ENCODE measurements at places on chromosomes 5 and 9.

DNA sequence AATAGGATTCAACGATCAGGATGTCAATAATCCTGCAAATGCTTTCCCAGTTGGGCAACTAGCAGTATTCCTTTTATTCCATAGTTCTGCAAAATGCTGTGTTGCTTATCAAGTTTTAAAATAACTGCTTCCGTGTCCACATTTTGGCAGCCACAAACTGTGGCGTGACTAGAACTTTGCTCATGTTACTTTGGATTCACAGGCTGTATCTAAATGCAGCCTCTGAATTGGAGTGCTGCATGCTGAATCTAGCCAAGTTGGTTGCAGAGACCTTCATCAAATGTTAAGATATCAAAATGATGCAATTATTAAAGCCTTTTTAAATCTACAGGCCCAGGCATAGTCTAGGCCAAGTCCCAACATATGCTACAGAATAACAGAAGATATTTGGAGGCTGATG, 249.2 kb downstream of the NR2F1-AS1 start:
- no peak for DNase-seq

DNA sequence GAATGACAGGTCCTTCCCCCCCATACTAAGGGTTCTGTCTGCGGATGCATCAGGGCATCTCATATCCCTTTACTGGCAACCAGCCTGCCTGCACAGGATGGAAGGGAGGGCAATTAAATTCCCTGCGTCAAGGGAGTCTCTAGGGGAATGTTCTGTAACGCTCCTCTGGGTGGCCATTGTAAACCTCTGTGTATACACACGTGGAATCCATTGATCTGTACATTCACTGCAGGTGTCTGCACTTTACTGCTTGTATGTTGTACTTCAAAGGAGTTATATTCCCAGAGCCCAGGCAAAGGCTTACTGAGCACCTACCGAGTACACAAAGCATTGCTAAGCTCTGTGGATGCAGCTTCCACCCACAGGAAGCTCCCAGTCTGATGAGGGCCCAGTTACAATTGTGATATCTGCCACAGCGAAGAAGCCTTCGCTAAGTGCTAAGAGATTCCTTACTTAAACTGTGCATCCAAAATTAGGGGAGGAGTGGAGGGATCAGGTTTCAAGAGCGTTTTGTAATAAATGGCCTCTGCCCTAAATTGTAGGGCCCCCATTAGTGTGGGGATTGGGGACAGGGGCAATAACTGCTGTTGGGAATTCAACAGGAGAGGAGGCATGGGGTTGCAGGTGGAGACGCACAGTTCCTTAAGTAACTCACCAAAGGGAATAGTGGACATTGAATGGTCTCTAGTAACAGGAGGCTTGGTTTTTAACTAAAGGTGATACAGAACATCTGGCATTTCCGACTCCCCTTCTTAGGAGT, 1.5 kb upstream of the RETREG1 start:
- no peak for DNase-seq

DNA sequence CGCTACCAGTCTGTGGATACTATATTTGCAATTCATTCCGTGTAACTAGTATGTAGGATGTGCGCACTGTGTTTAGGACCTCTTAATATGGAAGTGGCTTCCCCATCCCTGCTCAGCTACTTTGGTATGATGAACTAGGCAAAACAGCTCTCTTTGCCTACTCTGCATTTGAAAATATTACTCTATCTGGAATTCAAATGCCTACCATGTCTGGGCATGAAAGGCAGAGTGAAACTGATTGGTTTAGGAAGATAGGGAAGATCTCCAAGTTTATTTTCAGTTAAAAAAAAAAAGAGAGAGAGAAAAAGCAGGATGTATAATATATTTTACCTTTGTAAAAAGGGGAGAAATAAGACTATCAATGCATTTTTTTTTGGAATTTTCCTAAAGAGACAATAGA, 74.1 kb upstream of the ELL2 start:
- no peak for DNase-seq

- no peak for DNase-seq
Observed at GRCh38 chr5:115758356-115758755, 58.1 kb downstream of the CDO1 start.

- no peak for DNase-seq
Observed at GRCh38 chr5:167965710-167966109, 325.7 kb upstream of the WWC1 start.

GRCh38 chr5:171627936-171628632, 157.5 kb upstream of the SMIM23 start:
- no peak for DNase-seq

GRCh38 chr9:127451858-127452656, 747 bp downstream of the LRSAM1 start:
- DNase-seq, result peak; percentile 10

GRCh38 chr9:92739346-92739970, 25.2 kb downstream of the BICD2 start:
- DNase-seq, result no peak

GRCh38 chr5:38563624-38564023, 7.2 kb upstream of the LIFR start:
- no peak for DNase-seq

DNA sequence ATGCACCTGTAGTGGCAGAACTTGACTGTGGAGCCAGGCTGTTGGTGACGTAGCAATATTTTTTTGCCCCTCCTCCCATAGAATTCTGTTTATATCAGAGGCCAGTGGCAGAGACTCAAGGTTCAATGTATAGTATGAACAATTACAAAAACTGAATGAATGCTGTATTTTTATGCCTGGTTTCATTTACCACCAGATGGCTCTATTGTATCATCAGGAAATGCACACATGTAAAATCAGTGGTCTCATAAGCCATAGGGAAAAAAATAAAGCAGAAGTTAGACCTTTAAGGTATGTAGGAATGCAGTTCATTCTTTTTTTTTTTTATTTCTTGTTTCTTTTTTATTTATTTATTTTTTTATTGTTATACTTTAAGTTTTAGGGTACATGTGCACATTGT, 43.6 kb downstream of the CCDC192 start:
- DNase-seq, result no peak

DNA sequence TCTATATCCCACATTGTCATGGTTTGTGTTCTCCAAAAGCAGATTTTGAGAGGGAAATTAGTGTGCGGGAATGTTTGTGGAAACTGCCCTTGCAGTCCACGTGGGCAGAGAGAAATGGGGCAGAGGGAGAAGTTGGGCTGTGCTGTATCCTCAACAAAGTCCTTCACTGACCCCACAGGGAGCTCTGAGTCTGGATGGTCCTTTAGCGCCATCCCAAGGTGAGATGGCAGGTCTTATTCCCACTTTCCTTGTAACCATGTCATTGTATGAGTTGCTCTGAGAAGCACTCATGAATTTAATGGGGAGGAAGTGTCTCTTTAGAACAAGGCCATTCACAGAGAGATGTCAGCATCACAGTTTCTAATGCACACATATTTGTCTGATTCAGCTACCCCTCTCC, 127.1 kb downstream of the ANKRD18B start:
- no peak for DNase-seq

DNA sequence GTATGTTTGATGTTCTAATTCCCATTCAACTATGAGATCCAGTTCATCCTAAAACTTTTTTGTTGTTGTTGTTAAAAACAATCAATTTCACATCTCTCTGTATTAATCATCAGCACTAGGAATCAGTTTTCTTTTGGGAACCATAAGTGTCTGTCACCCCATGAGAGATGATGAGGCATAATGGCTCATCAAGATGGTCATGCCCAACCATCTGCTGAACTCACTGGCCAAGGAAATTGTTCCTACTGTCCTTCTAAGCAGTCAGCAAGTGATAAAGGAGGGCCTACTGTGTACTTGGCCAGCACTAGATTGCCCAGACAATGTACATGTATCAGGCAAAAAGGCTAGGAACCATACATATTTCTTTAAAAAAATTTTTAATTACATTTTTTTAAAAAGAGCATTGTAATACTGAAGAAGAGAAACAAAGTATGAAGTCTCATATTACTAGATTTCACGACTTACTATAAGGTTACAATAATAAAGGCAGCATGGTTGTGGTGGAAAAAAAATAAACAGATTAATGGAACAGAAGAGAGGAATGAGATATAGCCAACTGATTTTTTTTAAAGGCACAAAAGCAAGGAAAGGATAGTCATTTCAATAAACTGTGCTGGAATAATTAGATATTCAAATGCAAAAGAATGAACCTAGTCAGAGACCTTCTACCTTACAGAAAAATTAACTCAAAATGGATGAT, 458.3 kb downstream of the SPOCK1 start:
- DNase-seq, result no peak

DNA sequence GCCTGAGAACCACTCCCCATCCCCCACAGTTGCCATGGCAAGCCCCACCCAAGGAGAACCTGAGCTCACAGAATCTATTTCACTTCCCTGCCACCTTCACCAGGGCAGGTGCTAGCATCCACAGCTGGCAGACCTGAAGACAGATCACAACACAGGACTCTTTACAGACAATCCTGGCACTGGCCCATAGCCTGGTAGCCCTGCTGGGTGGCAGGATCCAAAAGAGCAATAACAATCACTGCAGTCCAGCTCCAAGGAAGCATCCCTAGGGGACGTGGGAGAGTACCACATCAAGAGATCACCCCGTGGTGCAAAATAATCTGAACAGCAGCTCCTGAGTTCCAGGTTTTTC, 463.2 kb upstream of the PIK3R1 start:
- no peak for DNase-seq

DNA sequence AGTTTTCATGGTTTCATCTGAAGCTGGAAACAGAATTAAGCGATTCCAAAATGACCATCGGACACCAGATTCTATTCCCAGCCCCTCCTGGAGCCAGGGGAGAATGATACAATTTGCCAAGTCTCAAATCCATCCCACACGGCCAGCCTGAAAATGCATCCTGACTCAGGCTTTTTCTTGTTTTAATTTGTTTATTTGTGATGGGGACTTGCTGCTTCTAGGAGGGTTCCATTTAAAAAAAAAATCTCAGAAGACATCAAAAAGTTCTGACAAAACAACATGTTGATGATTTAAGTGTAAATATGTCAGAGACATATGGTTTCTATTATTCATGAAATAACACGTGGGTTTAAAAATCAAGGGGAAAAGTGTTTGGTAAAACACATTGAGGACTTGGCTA, 173.2 kb downstream of the GAS1 start:
- DNase-seq, result no peak

DNA sequence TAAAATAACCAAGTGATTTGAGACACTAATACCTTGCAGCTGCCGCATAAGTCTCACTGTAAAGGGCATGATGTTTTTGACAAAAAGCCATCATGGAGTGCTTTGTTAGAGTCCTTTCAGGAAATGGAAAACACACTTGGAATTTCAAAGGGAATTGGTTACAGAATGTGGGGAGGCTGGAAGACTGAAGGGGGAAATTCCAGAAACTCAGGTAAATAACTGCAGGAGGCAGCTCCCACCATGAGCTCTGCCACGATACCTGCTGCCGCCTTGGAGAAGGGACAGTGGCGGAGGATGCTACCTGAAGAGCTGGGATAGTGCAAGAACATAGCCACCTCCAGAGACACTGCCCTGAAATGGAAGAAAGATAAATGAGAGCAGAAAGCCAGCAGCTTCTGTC, 66.9 kb downstream of the PRKACG start:
- DNase-seq, result no peak

DNA sequence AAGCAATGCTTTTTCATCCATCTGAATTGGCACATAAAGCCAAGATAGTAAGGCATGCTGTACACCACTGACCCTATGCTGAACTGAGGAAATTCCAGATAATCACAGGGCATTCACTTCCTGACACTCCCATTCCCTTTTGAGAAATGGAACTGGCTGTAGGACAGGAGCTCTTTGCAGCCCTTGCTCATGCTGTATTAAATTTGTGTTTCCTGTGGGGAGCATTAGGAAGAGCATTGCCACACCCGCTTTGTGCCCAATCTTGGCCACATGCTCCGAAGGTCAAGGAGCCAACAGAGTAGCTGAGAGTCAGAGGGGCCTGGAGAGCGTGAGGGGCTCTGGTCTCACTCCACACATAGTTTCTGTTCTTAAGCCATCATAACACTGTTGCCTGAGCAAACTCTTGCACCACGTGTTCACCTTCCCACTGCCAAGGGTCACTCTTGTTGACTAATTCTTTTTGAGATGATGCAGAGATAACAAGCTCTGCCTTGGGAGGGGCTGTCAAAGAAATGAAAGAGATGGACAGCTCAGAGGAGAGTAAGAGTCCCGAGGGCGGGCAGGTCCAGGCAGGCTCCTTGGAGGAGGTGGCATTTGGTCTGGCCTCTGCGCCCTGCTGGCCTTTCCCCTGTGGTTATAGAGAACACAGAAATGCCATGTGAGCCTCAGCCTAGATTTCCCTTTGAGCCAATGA, 31.7 kb upstream of the ARAP3 start:
- no peak for DNase-seq

DNA sequence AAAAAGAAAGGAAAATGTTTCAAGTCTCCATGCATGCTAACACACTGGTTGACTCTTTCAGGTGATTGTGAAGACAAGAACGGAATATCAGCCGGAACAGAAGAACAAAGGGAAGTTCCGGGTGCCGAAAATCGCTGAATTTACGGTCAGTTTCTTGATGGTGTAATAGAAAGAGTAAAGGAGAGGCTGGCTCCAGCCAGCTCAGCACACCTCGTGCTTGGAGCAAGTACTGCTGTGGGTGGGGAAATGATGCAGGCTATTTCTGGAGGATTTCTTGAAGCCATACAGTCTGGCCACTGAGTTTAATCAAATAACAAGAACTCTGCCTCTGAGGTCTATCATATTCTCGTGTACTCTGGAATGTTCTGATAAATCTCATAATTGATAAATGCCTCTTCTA, 18.7 kb downstream of the NSG2 start:
- DNase-seq, result no peak

- no peak for DNase-seq
Observed at GRCh38 chr5:113495422-113495841, 7.2 kb upstream of the MCC start.

GRCh38 chr9:98999152-98999525, 55.4 kb downstream of the COL15A1 start:
- no peak for DNase-seq

- no peak for DNase-seq
Observed at GRCh38 chr9:73219985-73220626, 68.4 kb downstream of the ANXA1 start.

DNA sequence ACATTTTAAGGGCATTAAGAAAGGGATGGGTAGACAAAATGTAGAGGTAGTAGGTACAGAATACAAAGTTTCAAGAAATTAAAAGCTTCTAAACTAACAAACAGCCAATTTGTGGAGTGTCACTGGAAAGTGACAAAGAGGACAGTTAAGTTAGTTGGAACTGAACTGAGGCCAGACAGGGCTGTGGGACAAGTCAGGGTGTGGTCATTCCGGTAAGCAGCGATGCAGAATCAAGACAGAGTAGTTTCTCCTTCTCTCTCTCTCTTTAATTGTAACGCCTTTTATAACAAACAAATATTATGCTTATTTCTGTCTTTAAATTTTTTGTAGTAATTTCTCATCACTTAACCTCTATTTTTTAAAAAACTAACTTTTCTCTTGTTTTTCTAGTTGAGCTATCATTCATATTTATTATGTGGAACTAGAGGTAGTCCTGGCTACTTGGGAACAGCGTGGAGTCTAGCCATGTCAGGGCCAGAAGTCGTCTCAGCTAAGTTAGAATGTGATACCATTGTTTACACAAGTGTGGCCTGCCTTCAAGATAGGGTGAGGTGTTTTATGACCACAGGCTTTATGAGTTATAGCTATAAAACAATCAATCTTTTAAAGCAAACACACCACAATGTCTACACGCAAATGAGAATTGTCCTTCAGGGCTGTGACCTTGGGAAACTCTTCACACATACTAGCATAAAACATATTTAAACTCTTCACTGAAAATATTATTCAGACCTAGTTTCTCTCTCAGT, 115.3 kb upstream of the CDKN2B start:
- no peak for DNase-seq

All from DMS79 treated with DMSO at 0.1 percent for 48 hours (cell line).